Coronary artery (tissue), 2 donors: ENCODE measurements at places on chromosomes 7 and 10.

GRCh38 chr7:27123007-27123476 is 7.5 kb downstream of the HOXA4 start:
- DNase-seq, result peak; percentile 50

DNA sequence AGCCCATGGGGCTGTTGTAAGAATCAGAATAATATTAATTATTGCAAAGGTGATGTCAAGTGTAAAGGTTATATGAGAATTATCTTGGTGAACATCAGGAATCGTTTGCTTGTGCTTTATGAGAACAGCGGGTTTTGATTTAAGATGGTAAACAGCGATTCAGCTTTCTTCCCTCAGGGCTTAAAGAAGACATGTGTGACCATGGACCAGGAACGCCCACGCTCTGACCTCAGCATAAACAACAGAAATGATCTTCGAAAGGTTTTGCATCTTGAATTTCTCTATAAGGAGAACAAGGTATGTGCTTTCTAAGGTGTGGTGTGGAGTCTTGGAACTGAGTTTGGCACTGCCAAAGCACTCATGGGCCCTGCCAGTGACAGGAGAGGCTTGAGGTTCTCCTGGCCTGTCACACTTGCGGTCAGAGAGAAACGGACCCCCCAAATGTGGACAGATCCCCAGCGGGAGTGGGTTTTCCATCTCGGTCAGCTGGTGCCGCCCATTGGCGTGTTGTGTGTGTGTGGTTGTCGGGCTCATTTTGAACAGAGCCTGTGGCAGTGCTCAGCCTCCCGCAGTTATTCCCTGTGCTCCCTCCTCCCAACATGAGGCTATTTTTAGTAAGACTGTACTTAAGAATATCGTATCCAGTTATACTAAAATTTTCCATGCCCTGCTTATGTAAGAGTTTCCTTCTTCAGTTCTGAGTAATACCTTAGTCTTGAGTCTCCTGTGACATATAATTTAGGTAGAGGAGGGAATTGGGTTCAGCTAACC is 7.2 kb downstream of the MINDY4 start:
- DNase-seq, result no peak

DNA sequence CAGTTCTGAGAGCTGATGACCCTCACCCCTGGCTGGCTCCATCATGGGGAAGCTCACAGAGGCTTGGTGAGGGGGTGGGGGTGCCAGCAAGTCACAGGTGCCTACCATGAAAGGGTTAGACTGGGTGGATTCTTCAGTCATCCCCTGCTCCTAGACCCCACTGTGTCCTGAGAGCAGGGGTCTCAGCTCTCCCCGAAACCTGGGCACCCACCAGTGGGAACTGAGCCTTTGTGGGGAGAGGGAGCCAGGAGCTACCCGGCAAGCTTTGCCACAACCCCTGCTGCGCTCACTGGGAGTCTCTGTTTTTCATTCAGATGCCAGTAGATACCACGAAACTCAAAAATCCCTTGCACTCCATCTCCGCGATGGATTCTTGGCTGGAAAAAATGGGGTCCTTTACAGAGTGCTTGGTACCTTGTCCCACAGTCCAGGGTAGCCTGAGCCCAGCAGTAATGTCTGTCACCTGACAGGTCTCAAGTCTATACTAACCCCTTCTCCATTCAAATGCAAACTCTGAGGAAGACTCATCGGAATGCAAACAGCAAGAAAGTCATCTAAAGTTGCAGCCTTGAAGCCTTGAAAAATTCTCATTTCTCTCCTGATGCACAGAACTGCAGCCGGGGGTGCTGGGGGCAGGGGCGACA is 48.9 kb upstream of the ENO4 start:
- no peak for DNase-seq

GRCh38 chr7:122166740-122167139 is 22.7 kb upstream of the AASS start:
- no peak for DNase-seq

DNA sequence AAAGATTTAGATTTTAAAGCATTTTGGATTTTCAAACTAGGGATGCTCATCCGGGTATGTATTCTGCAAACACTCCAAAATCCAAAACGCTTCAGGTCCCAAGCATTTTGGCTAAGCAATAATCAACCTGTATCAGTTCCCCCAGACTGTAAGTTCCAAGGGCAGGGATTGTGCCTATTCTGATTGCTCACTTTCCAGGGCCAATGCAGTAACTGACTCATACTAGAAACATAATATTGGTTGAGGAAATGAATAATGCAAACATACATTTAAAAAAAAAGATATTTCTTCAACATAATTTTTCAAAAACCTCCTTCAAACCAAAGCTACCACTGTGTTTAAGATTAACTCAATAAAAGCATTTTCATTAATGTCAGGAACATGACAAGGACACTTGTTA is 69.5 kb downstream of the HIBADH start:
- DNase-seq, result no peak

DNA sequence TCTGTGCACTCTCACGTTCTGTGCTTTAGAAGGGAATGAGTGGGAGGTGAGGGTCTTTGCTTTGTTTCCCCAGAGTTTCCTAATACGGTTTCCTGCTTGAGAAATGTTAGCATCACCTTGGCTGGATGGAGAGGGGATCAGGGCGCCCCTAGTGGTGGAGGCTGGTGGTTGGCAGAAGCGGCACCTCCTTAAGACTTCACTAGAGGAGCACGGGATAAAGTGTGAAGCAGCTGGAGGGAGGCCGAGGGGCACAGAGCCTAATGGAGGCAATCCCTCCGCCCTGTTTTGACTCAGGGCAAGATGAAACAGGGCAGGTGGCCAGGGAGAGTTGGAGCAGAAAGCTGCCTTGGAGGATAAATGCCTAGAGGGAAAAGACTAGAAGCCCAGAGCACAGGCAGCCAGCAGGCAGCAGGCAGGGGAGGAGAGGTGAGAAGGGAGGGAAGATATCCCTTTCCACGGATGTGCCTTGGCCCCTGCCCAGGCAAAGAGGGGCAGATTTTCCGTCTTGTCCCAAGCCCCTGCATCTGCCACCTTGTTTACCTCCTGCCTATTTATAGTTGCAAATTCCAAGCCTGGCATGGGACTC is 56.0 kb upstream of the BTRC start:
- DNase-seq, result no peak

DNA sequence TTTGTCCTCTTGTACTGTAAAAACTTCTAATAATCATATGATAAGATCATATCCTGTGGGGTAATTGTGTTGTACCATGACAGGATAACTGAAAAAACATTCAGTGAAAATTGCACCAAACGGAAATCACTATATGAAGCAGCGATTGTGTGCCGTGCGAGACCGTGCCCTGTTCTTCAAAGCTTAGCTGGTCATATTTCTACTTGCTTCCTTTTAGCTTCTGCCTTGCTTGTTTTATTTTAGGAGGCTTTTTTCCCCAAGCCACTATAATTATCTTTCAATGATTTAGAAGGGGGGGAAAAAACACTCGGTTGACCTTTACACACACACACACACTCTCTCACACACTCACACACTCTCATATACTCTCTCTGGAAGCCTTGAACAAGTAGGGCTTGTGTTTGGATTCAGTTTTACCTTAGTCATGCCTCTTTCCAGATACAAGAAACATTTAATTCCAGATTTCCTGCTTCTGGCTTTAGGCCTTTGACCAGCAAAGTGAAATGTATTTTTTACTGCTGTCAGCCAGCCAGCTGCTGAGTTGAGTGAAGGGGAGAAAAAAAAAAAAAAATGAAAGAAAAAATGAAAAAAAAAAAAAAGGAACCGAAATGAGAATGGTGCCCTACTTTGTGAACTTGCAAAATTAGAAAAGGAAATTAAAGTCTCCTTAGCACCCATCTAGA is 181.4 kb downstream of the ARID5B start:
- no peak for DNase-seq

GRCh38 chr7:37815671-37816371 is 32.6 kb upstream of the NME8 start:
- DNase-seq, result no peak

DNA sequence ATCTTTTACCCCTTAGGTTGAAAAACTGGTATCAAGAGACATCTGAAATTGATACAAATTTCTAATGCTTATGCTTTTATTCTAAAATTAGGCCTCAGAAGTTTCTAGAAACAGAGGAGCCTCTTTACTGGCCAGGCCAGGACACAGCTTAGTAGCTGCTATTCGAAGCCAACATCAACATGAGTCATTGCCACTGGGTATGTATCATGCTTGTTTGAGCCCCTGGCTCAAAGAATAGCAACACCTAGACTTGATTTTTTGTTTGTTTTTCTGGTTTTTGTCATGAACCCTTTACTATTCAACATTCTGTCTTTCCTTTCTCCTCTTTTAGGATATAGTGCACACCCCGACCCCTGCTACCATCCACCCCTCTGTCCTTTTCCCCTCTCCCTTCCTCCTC is 90.9 kb upstream of the STK17A start:
- no peak for DNase-seq

- DNase-seq, result no peak
Observed at GRCh38 chr10:87538092-87539015, 33.7 kb downstream of the MINPP1 start.

DNA sequence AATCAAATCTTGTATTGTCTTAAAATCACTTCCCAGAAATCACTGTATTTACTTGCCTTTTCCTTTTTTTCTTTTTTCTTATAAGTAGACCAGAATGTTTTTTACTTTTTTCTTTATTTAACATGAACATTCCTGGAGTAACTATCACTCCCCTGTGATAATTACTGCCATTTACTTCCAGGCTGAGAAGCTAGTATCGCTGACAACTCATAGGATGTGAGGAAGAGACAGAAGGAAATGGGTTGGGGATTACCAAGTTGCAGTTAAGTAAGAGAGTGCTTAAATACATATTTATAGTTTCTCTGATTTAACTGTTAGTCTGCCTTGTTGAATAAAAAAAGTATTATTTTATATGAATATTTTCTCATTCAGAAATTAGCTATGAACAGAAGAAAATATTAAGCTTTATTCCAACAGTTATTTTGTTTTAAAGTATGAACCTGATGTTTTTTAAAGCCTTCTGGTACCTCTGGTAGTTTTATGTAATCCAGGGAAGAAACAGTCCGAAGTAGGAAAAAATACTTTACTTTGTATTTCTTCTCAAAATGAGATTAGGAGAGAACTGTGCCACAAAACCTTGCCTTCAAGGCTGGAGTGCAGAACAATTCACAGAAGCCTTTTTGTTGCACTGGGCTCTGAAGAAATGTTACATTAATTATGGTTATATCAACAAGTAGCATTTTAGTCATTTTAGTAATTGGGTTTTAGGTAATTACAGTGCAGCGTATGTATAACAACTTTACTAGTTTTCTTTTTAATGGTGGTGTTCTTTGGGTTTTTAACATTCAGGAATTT is 72.8 kb downstream of the SHOC2 start:
- DNase-seq, result no peak

GRCh38 chr10:51029172-51029641 is 45.1 kb upstream of the PRKG1 start:
- DNase-seq, result no peak

DNA sequence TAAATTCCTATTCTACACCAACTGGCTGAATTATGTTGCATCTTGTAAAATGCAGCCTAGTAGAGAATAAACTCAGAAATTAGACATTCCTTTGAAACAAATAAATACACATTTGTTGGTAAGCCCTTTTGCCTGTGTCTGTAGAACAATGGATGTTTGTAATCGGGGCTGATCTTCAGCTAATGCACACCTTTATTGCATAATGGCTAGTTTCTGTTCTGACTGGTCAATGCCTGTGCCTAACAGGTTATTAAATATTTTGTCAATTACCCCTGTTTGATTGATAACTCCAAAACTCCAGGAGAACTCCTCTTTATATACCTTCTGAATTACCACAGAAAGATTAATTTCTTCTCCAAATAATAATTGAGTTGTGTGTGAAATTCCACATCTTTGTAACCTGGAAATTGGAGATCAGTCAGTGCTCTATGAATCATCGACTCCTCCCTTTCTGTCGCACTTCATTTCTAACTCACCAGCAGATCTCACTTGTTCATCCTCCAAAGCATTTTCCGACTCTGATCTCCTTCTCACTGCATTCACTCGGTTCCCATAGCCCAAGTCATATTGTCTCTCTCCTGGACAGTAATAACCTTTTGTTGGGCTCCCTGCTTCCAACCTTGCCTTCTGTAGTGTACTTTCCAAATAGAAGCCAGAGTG is 196.0 kb upstream of the FZD1 start:
- no peak for DNase-seq

DNA sequence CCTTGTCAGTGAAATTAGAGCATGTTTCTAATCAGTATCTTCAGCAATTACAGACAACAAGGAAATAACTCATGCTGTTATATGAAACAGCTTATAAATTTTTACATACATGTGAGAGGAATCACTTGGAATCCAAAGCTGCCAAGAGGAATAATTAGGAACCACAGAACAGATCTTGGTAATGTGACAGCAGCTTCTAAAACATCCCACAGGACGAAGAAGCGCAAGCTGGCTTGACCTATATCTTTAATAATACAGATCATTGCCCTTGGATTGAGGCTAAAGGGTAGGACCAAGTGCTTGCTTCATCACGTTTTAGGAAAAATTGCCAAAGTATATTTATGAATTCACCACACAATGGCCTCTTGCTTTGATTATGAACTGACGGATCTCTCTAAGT is 869.8 kb downstream of the LRMDA start:
- no peak for DNase-seq

- DNase-seq, result no peak
Observed at GRCh38 chr7:16399265-16399831, 22.0 kb downstream of the CRPPA start.

DNA sequence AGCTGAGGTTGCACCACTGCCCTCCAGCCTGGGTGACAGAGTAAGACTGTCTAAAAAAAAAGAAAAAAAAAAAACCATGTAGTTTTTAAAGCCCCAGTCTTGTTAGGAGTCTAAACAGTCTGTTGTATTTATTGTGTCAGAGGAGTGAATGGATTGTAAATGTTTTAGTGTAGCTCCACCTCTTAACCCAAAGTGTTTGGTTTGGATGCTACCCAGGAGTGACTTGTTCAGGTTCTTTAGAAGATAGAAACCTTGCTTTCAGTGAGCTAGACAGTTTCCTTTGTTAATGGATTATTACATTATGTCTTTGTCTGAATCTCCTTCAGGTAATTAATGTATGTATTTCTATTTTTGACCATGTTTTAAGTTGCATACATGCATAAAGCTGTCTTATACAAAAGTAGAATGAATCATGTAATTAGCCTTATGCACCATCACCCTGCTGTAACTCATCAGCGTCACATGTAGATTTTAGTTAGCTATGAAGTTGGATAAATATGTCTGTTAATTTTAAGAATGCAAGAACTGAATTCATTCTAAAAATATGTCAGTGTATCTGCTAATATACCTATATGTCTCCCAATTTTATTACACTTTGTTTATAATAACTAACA is 97.7 kb downstream of the TAF3 start:
- DNase-seq, result no peak

GRCh38 chr10:125104559-125104958 is 55.8 kb downstream of the CTBP2 start:
- no peak for DNase-seq

DNA sequence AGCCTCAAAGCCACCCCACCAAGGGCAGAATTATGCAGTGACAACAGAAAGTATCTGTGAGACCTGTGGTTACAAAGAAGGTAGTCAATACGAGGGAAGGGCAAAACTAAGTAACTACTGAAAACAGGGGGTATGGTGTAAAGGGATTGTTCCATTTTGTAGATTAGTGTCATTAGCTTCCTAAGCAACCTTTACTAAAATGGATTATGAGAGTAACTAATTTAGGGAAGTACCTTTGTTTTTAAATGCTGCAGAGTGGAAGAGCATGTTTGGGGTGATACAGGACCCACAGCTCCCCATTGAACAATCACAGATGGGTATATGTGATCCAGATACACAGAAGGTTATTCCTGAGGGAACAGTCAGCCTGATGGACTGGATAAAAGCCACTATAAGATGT is 51.3 kb upstream of the TAC1 start:
- DNase-seq, result no peak

- no peak for DNase-seq
Observed at GRCh38 chr10:97067716-97068391, 117.9 kb downstream of the SLIT1 start.

- DNase-seq, result no peak
Observed at GRCh38 chr7:91683823-91684222, 196.7 kb downstream of the MTERF1 start.
